Inflammatory macrophage treated with lipopolysaccharide for 4 hours (primary cell): ENCODE measurements at places on chromosomes 6 and 20.

DNA sequence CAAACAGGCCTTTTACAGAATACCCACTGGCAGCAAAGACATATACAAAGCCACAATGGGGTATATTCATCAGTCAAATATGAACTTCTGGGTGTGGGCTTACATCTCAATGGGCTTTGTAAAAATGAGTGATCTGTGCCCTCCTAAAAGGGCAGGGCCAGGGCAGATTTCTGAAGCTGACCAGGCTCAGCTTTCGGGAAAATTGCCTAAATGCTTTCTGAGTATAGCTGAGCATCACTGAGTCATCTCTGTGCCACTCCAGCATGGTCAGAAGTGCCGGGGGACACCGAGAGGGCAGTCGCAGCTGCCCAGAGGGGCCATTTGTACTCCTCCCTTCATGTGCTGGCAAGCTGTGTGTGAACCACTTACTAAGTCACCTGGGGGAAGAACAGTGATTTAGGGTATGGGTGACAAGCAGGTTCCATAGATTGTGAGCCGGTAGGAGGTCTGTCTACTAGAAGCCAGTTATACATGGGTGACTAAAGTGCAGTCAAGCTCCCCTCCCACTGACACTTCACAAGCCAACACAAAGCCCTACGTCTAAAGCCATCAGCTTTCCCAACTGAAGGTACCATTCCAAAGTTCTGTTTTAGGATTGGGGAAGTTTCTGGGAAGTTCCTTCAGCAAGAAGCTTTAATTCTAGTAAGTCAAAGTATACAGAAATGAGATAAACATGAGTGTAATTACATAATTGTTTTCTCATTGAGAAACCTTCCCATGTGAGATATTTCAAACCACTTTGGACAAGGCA, 147.6 kb upstream of the TAB2 start:
- DNase-seq, result peak; percentile 72

GRCh38 chr6:138105880-138106664, 1.1 kb downstream of the PERP start:
- no peak for DNase-seq

- DNase-seq, result no peak
These were observed 206.7 kb downstream of the CENPW start for GRCh38 chr6:126546541-126547120.

DNA sequence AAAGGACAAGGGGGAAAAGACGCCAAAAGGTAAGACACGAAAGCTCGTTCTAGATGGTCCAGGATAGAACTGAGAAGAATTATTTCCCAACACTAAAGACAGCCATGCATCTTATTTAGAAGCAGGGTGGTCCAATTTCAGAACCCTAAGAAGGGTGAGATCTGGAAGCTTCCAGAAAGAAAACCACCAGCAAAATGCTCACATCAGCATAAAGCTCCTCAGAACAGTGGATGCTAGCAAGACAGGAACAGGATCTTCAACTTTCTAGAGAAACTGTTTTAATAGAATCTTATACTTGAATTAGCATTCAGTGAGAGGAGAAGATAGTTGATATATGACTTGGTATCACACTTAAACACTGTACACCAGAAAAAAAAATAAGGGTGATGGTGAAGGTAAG, 101.5 kb downstream of the ZFP64 start:
- DNase-seq, result no peak

DNA sequence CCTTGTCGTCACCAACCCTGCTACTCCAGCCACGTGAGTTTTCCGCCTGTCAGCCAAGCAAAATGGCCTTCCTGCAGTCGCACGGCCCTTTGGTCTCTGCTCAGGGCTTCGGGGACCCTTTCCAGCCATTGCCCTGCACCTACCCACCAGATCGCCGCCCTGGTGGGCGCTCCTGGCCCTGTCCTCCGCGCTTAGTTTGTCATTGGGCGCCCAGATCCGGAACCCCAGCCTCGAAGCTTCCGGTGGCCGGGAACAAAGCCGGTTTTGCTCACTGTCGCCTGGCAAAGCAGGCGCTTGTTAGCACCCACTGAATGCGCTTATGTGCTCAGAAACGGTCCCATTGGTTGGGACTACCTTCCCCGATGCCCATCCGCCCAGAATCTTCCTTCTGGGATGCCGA, 536 bp downstream of the ZFP57 start:
- DNase-seq, result no peak

- DNase-seq, result no peak
These were observed 15.8 kb downstream of the TIAM2 start for GRCh38 chr6:155010940-155011339.

DNA sequence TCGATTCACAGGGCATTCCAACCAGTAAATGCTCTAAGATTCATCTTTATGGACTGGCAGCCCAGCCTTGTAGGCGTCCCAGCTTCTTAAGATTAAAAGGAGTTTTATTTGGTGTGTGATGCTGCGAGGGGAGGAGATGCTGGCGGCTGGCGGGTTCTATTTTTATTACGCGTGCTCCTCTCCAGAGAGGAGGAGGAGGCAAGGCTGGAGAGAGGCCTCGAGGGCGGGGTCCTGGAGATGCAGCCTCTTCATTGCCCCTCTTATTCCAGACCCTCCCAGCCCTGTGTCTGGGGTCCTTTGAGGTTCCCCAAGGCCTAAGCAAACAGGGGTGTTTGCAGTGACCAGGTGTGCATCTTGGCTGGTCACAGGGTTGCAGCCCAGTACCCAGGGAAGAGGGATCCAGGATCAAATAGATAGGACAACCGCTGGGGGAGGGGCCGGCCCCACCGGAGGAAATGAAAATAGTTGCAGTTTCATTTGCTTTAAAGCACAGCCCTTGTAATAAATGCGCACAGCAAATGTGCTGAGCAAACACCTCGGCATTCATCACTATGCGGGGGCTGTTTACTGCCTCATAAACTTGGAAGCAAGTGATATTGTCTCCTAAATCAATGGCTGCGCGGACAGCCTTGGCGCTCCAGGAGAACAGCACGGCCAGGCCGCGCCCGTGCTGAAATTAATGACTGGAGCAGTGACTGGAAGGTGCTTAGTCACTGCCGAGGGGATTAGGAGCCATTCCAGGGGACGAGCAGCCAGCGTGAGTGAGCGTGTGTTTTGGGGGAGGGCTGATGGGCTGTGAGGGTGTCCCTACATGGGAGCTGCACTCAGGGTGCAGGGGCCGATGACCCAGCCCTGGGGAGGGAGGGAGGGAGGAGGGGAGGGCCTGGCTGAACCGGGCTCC, 83.0 kb downstream of the TMEM242 start:
- DNase-seq, result peak; percentile 27

GRCh38 chr6:160031442-160031841, 62.6 kb downstream of the IGF2R start:
- no peak for DNase-seq

DNA sequence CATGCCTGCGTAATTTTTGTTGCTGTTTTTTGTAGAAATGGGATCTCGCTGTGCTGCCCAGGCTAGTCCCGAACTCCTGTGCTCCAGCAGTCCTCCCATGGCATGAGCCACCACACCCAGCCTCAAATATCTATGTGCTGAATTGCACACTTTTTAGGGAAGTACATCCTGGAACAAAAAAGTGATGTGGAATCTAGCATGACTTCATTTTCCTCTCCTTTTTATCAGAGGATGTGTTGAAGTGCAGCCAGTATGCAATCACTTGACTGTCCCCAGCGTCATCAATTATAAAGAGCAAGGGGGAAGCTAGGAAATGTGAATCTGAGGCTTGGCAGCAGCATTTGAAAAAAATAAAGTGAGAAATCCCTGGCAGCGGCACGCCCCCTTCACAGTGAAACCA, 6.4 kb upstream of the EXOC2 start:
- DNase-seq, result peak; percentile 17

- DNase-seq, result peak; percentile 89
These were observed 70.2 kb upstream of the CD93 start for GRCh38 chr20:23156170-23156841.

- no peak for DNase-seq
These were observed 1.4 kb downstream of the CST8 start for GRCh38 chr20:23492292-23492691.

- no peak for DNase-seq
These were observed 78.0 kb upstream of the ELOVL5 start for GRCh38 chr6:53426667-53427270.
